GM03348 (cell line): ENCODE measurements at places on chromosomes 3 and 15.

DNA sequence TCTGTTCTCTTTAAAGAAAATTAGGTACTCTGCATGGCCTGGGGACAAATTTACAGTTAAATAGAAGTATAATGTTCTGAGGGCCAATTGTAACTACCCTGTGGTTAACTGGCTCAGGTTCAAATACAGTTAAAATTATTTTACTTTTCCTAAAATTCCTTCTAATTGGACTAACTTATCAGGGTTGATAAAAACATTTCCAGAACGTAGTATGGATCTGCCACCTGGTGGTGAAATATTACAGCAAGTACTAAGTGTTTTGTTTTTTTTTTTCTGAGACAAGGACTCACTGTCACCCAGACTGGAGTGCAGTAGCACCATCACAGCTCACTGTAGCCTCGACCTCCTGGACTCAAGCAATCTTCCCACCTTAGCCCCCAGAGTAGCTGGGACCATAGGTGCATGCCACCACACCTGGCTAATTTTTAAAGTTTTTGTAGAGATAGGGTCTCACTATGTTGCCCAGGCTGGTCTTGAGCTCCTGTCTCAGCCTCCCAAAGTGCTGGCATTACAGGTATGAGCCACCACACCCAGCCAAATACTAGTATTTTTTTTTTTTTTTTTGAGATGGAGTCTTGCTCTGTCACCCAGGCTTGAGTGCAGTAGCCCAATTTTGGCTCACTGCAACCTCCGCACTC lies 29.2 kb downstream of the NEO1 start:
- DNase-seq, result peak; percentile 44

- DNase-seq, result no peak
Observed at GRCh38 chr3:194816748-194817591, 131.3 kb downstream of the FAM43A start.

DNA sequence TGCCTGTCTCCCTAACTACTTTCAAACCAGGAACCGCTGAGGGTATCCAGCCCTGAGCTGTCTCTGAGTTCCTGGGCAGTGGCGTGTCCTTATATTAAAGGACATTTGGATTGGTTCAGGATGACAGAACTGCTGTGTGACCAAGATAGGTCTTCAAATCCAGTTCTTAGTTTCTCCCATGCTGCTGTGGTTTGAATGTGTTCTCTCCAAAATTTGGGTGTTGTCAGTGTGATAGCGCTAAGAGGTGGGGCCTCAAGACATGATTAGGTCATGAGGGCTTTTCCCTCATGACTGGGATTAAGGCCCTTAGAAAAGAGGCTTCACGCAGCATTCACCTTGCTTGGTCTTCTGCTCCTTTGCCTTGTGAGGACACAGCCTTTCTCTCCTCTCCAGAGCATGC lies 376.5 kb upstream of the TPM1 start:
- DNase-seq, result no peak

DNA sequence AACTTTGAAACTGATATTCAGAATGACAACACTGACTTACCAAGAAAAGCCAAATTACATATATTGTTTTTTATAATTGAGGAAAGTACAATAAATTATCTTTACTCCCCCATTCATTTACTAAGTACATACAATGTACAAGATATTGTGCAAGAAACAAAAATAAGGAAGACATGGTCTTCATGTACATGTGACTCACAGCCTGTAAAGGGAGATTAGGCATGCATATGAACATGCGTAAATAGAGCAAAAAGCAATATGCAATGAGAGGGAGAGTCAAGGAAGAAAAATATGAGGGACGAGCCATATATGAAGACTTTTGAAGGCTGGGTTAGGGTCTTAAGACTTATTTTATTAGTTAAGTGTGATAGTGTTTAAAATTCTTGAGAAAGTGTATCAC lies 258.4 kb downstream of the GBE1 start:
- DNase-seq, result no peak

GRCh38 chr3:40923651-40924050 lies 275.7 kb upstream of the CTNNB1 start:
- no peak for DNase-seq

- no peak for DNase-seq
Observed at GRCh38 chr3:46489875-46490274, 7.9 kb upstream of the RTP3 start.

- no peak for DNase-seq
Observed at GRCh38 chr3:95327478-95327877, 1264.6 kb downstream of the NSUN3 start.

GRCh38 chr3:116579840-116580239 lies 129.7 kb upstream of the TUSC7 start:
- DNase-seq, result peak; percentile 5

GRCh38 chr15:56383010-56383409 lies 17.8 kb downstream of the TEX9 start:
- no peak for DNase-seq

DNA sequence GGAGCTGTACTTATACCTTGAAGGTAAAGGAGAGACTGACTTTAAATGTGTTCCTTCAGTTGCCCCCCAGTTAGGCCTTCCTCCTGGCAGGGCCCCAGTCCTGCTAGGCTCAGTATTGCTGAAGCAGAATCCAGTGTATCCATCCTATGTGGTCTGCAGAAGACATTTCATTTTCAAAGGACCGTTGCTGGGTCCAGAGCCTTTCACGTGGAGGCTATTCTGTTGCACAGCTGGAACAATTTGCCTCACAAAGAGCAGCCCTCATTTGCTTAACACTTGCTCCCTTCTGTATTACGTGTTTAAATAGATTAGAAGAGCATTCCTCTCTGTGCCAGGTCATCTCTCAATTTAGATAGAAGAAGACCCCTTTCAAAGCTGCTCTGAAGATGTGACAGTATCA lies 78.9 kb upstream of the CFAP20DC start:
- DNase-seq, result no peak

DNA sequence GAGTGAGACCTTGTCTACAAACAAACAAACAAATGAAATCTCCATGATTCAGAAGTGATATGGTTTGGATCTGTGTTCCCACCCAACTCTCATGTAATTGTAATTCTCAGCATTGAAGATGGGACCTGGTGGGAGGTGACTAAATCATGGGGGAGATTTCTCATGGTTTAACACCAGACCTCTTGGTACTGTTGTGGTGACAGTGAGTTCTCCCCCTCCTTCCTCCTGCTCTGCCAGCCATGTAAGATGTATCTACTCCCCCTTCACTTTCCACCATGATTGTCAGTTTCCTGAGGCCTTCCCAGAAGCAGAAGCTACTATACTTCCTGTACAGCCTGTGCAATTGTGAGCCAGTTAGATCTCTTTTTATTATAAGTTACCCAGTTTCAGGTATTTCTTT lies 438.4 kb upstream of the THBS1 start:
- DNase-seq, result no peak

DNA sequence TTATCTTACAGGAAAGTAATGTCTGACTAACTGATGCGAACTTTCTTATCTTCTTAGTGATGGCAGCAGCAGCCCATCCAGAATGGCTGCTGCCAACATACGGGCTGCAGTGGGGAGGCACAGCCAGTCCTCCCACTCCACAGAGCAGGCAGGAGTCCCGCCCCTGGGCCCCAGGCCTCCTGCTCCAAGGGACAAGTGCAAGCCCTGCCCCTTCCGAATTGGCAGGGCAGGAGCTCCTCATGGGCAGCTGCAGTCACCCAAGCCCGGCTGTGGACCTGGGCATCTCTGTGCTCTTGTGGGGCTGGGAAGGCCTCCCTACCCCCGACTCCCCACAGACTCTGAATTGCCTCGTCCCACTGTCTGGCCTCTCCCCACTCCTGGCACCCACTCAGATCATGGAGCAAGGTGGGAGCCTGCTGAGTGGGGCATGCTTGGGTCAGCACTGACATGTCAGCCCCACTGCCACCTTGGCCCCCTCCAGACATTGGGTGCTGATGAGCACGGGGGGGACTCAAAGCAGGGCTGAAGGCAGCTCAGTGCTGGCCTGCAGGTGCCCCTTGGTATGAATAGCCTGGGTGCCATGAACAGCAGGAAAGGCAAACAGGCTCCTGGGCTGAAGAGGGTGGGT lies 618.9 kb upstream of the KCNMB2 start:
- DNase-seq, result no peak

DNA sequence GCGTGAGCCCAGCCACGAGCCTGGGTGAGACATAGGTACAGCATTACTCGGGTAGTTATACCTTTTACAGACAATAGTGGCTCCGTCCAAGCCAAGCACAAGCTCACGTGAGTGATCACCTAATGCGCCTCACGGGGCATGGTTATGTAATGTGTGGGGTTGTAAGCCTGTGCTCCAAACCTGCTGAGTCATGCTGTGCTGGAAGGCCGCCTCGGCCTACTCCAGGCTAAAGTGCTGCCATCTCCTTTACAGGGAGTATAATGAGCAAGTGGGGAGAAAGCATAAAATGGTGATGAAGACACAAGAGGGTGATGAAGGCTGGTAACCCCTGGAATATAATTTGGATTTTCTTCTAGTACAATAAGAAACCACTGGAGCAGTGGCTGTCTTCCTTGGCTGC lies 175.8 kb upstream of the STT3B start:
- no peak for DNase-seq

DNA sequence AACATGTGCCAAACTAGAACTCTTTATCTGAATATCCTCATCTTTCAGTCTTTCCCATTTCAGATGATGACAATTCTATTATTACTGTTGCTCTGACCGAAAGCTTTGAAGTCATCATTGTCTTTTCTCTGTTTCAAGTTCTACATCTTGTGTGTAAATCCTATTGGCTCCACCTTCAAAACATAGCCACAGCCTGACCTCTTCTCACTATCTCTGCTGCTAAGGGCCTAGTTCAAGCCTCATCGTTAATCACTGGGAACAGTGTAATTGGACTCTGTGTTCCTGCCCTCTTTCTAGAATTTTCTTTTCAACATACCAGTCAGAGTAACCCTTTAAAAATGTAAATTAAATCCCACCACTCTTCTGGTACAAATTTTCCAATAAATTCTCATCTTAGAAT lies 105.1 kb downstream of the OXSM start:
- no peak for DNase-seq

DNA sequence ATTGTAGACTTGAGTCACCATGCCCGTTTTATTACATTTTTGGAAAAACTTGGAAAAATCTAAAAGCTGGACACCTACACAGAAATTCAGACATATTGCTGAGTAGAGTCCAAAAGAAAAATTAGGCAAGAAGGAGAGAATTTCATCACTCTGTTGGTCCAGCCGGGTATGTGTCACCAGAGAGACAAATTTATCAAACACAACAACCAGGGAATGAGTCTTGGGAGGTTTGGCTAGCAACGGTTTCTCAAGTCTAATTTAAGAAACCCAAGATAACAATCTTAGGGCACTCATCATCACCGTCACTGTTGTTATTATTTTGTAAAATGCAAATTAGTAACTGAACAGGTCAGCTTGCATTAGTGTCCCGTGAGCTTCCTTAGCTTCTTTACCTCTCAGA lies 197.5 kb upstream of the C2CD4B start:
- peak; percentile 89 for DNase-seq

DNA sequence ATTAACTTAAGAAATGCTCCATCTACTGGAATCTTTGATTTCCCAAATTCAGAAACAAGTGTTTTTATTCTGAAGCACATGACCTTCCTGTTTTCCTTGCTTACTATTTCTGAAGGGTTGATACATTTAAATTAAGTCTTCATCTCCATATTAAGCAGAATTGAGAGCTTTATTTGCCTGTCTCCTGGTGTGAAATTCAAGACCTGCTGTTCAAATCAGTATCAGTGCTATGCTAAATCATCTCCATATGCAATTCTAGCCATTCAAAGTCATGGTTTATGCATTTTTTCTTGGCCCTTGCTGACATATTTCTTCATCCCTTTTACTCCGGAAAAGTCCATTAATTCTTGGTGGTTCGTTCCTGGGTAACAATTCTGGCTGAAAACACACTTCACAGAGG lies 195.4 kb downstream of the ATP8B4 start:
- DNase-seq, result no peak

DNA sequence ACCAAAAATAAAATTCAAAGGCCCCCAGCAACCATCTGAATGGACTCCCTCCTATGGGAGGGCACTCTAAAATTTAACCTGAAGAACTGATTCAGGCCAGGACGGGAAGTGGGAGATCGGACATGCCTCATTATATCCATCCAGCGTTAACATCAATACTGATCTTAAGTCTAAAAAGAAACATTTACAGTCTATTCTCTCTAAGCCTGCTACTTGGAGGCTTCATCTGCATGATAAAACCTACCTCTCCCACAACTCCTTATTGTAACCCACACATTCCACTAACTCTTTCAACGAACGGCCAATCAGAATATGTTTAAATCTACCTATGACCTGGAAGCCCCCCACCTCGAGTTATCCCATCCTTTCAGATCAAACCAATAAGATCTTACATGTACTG lies 68.4 kb downstream of the HERC1 start:
- DNase-seq, result no peak

DNA sequence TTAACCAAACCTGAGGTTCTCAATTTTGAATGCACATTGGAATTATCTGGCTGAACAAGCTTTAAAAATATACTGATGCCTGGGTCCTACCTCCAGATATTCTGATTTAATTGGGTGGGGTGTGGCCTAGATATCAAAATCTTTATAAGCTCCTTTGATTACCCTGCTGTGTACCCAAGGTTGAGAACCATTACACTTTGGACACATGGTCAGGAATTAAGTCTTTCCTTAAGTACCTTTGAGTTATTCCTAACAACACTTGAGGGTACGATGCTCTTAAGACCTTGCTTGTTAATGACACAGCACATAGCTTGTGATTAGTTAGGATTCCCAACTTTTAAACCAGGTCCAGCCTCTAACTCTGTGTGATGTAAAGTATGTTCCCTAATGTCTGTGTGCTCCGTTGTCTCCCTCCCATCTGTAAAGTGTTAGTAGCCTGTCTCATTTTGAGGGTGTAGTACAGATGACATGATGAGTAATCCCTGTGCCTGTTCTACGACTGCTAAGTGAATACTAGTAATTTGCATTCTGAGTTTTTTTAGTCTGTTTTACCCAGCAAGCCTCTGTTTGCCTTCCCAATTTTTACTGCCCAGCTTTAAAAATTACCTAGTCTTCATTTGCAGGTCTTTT lies 154.9 kb downstream of the KLHL25 start:
- peak; percentile 75 for DNase-seq

- DNase-seq, result no peak
Observed at GRCh38 chr3:108064293-108064887, 26.4 kb downstream of the CD47 start.

- DNase-seq, result no peak
Observed at GRCh38 chr3:6321999-6322398, 538.9 kb upstream of the GRM7 start.
